Activated naive CD4-positive, alpha-beta T cell (primary cell): ENCODE measurements at places on chromosomes 12 and 14.

- DNase-seq = no peak
Observed at GRCh38 chr12:19021646-19022045, 107.9 kb upstream of the PLEKHA5 start.

DNA sequence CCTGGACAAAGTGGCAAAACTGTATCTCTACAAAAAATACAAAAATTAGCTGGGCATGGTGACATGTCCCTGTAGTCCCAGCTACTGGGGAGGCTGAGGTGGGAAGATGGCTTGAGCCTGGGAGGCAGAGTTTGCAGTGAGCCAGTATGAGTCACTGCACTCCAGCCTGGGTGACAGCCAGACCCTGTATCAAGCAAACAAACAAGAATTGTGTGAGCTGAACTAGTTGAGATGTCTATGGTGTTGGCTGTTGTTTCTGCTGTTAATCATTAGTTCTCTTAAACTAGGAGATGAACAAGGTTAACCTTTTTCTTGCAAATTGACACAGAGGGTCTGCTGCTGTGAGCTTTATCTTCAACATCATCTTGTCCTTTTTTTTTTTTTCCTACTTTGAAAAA lies 23.6 kb downstream of the RASSF3 start:
- no peak for DNase-seq

DNA sequence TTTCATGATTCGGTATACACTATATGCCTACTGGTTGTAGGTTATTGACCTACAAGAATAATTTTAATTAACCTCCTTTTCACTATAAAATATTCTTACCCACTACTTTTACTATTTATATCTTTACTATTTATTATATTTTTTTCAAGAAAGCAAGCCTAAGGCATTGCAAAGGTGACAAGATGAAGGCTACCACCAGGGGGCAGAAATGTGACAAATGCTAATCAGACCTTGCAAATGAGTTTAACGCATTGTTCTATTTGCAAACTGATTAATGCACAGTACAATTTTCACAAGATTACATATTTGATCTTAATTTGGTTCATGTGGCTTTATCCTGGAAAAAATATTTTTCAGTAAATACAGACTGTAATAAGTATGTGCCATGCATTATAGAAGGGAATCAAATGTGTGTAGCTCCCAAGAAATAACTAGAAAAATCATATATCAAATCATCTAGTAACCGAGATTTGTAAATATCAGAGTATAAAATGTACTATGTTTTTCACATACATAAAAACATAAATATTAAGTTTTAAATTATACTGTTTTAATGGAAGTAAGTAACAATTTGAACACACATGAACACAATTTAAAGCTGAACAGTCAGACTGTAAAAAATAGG lies 107.0 kb downstream of the ADAMTS20 start:
- DNase-seq = peak; percentile 1

- no peak for DNase-seq
Observed at GRCh38 chr12:6551496-6552139, 4.2 kb downstream of the IFFO1 start.

DNA sequence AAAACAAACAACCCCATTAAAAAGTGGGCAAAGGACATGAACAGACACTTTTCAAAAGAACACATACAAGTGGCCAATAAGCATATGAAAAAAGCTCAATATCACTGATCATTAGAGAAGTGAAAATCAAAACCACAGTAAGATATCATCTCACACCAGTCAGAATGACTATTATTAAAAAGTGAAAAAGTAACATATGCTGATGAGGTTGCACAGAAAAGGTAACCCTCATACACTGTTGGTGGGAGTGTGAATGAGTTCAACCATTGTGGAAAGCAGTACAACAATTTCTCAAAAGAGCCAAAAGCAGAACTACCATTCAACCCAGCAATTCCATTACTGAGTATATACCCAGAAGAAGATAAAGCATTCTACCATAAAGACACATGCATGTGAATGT lies 18.2 kb downstream of the PDE6H start:
- no peak for DNase-seq

DNA sequence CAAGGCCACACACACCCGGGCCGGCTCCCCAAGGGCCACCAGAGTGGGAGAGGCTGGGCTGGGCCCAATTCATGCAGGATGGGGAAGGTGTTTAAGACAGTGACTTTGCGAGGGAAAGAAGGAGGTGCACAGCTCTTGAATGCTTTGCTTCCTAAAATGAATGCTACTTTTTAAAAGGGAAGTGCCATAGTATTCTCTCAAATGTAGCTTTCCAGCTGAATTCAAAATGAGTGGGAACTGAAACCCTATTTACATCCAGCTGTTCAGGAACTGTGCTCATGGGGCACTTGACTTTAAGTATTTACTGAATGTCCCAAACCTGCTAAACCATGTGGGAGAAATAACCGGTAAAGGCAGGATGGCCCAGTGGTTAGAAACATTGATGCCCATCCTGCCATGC lies 7.6 kb downstream of the ITPK1 start:
- DNase-seq = no peak

DNA sequence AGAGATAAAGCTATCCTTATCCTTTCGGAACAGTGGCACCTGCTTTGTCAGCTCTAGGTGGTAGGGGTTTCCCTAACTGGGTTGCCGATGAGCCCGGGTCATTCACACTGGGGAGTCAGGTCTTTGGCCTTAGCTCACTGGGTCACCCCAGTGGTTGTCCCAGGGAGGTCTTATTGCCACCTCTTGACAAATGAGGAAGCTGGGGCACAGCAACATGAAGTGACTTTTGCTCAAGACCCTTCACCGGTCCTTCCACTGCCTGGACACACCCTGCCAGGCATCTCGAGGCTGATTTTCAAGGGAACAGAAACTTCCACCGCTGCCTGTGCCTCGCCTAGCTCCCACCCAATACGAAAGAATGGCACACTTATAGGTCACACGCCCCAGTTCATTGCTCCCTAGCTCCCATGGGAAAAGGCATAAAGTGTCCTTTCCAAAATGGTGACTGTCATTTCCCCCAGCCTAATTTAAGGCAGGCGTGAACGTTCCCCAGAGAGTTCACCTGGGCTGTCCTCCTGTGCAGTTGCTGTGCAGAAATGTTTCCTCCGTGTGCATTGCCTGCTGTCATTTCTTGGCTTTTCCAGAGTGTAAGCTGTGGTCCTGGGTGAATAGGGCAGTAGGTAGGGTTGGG lies 156.1 kb upstream of the CCND2 start:
- no peak for DNase-seq

GRCh38 chr12:128684352-128684751 lies 139.4 kb downstream of the SLC15A4 start:
- no peak for DNase-seq

DNA sequence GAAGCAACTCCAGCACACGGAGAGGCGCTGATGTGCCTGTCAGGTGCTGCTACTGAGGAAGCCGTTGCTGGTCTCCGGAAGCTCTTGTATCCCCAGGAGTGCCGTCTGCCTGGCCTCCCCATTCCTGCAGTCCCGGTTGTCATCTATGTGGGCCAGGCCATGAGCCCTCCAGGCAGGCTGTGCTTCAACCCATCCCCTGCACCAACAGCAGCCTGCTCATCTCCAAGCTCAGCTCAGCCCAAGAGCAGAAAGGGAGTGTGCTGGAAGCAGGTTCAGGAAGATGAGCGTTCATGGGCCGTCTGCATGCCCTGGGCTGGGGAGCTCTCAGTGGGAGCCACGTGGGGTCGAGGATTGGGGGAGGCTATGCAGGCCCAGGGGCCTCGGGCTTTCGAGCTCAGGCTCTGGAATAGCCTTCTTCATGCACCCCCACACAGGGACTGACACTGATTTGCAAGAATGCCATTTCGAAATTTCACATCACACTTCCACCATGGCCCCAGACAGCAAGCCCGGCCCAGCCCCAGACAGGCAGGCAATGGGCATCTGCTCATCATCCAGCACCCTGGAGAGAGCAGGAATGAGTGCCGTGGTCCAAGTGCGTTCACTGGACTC lies 164.5 kb downstream of the KIF26A start:
- no peak for DNase-seq

GRCh38 chr12:9751204-9752144 lies 9.2 kb downstream of the CD69 start:
- no peak for DNase-seq

GRCh38 chr14:70073924-70074566 lies 114.7 kb downstream of the SLC8A3 start:
- DNase-seq = no peak

GRCh38 chr12:37543131-37543965 lies 773.2 kb upstream of the ALG10B start:
- DNase-seq = no peak

- DNase-seq = no peak
Observed at GRCh38 chr12:99915251-99916082, 69.3 kb downstream of the ANKS1B start.

DNA sequence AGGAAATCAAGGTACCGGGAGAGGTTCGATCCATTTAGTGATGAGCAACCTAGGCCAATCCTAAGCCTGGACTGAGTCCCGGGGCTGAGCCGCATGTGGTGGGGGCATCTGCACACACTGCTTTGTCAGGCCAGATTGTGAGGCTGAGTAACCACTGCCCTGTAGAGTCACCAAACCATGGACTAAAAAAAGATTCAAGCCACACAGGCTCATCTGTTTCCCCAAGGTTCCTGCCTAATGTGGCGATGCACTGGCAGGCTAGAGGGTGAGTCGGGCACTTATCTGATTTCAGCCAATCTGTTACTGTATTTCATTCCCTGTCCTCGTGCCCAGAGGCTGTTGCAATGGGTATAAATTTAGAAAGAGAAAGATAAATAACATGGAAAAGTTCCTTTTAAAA lies 140.8 kb downstream of the TTC7B start:
- no peak for DNase-seq

- DNase-seq = no peak
Observed at GRCh38 chr14:75968456-75968855, 13.3 kb downstream of the TGFB3 start.
